ENCODE measurements at places on chromosomes 2 and 18. TPM values are rescaled to one million over a fixed set of nuclear protein-coding genes. Genes with fewer than 3 reads are reported as not detected.

DNA sequence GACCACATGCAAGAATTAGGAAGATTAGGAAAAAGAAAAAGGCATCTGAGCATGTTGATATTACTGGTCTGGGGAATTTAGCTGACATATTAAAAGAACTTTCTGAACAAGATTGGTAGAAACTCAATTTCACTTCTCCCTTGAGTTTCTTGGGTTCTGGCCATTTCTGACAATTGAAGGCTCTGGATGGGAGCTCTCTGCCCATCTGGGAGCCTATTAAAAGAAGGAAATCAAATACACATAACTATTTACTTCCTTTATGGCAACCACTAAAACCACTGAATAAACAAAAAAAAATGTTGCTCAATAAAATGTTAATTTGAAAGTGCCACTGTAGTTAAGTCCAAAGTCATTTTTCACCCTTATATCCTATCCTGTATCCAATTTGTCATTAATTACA, 216.8 kb upstream of the HNMT start:
- H3K36me3 ChIP-seq = no peaks in the 10 kb centered on the region
- H3K27me3 ChIP-seq = no peaks in the 10 kb centered on the region
- no peaks in the 10 kb centered on the region for H3K4me1 ChIP-seq
- no peak overlapping the region for H3K27ac ChIP-seq

GRCh38 chr2:158047156-158047611, 54.5 kb upstream of the UPP2 start:
- DNase-seq = no peak
- H3K4me1 ChIP-seq = peaks cover 5% of the 10 kb centered on the region
- H3K36me3 ChIP-seq = no peaks in the 10 kb centered on the region
- H3K27ac ChIP-seq = no peak overlapping the region

DNA sequence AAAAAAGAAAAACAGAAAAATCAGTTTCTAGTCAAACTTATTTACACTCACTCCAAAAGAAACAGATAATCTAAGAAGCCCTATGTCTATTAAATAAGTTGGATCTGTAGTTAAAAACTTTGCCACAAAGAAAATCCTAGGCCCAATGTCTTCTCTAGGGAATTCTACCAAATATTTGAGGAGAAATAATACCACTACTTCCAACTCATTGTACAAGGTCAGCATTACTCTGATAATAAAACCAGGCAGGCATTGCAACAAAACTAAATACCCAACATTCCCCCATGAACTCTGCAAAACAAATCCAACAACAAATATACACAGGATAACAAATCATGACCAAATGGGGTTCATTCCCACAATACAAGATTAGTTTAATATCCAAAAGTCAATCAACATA, 73.8 kb upstream of the ST8SIA5 start:
- H3K27me3 ChIP-seq = no peaks in the 10 kb centered on the region
- no peaks in the 10 kb centered on the region for H3K4me1 ChIP-seq
- H3K36me3 ChIP-seq = peaks cover 9% of the 10 kb centered on the region
- H3K27ac ChIP-seq = no peak overlapping the region

DNA sequence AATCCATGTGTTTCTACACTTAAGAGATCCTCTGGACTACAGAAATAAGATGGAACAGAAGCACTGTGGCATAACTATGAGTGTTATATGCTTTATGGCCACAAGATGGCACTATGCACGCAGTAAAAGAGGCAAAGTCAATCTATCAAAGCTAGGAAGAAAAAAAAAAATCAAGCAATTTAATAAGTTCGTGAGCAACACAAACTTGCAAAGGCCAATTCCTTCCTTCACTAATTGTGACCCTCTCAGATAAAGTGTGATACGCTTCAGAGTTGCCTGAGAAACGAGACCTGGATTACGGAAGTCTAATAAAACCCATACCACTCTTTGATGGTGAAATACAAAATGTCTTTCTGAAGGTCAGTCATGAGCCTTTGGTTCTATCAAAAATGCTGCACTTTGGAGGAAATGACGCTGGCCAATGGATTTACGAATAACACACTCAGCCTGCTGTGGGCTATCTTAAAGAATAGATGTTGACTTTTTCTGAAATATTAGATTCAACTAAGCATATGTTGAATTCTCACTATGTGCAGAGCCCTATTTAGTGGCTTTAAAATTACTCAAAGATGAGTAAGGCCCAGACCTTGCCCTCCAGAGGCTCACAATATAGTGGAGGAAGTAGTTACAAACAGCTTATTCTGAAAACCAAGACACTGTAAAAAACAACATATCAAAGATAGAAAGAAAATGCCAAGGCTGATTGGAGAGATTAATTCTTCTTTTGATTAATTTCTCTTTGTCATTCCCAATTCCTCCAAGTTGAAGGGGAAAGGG, 35.5 kb upstream of the TTR start:
- DNase-seq = no peak
- no peak overlapping the region for H3K27ac ChIP-seq
- H3K36me3 ChIP-seq = no peaks in the 10 kb centered on the region
- H3K4me1 ChIP-seq = peaks cover 2% of the 10 kb centered on the region
- H3K27me3 ChIP-seq = peaks cover 45% of the 10 kb centered on the region
- no peak overlapping the region for H3K4me3 ChIP-seq

DNA sequence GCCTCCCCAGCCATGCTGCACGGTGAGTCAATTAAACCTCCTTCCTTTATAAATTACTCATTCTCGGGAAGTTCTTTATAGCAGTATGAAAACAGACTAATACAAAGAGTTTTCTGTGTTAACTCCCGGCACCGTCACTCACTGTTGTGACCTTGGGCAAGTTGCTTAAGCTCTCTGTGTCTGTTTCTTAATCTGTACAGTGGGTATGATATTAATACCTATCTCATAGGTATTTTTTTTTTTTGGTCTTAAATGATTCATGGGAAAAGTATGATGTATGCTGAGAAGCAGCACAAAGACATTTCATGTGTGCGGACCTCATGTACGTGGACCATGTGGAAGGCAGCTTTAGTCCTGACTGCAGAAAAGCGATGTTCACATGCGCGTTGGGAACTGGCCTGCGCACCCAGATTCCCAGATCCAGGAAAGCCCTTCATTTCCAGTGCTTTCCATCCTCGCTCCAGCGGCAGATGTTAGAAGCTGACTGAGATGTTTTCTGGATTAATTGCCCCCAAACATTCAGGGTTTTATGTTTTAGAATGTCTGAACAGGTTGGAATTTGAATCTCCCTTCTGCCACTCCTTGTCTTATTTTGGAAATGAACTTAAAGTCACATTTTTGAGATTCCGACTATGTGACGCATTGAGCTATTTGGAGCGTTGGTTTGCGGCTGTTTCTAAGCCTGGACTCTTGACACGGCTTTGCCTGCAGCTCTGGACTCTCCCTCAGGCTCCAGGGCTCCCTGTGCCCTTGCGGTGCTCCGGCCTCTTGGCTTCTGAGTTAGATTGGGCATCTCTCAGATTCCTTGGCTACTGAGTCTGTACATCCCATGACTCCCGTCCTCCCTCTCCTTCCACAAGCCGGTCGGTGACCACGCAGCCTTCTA, 61.4 kb downstream of the SLC4A3 start:
- H3K4me1 ChIP-seq = peaks cover 3% of the 10 kb centered on the region
- H3K27ac ChIP-seq = no peak overlapping the region
- peaks cover 67% of the 10 kb centered on the region for H3K27me3 ChIP-seq
- no peak for DNase-seq

- H3K4me3 ChIP-seq = no peak overlapping the region
- DNase-seq = no peak
- no peaks in the 10 kb centered on the region for H3K36me3 ChIP-seq
- no peaks in the 10 kb centered on the region for H3K27me3 ChIP-seq
- H3K4me1 ChIP-seq = no peaks in the 10 kb centered on the region
Observed at GRCh38 chr2:21821672-21822227, 698.0 kb downstream of the TDRD15 start.

PKP4 gene
- total RNA-seq = 26.6 TPM

- no peak overlapping the region for H3K4me3 ChIP-seq
- DNase-seq = no peak
- no peak overlapping the region for H3K27ac ChIP-seq
- peaks cover 2% of the 10 kb centered on the region for H3K4me1 ChIP-seq
Observed at GRCh38 chr2:240733803-240734495, 42.3 kb downstream of the AQP12A start.

DNA sequence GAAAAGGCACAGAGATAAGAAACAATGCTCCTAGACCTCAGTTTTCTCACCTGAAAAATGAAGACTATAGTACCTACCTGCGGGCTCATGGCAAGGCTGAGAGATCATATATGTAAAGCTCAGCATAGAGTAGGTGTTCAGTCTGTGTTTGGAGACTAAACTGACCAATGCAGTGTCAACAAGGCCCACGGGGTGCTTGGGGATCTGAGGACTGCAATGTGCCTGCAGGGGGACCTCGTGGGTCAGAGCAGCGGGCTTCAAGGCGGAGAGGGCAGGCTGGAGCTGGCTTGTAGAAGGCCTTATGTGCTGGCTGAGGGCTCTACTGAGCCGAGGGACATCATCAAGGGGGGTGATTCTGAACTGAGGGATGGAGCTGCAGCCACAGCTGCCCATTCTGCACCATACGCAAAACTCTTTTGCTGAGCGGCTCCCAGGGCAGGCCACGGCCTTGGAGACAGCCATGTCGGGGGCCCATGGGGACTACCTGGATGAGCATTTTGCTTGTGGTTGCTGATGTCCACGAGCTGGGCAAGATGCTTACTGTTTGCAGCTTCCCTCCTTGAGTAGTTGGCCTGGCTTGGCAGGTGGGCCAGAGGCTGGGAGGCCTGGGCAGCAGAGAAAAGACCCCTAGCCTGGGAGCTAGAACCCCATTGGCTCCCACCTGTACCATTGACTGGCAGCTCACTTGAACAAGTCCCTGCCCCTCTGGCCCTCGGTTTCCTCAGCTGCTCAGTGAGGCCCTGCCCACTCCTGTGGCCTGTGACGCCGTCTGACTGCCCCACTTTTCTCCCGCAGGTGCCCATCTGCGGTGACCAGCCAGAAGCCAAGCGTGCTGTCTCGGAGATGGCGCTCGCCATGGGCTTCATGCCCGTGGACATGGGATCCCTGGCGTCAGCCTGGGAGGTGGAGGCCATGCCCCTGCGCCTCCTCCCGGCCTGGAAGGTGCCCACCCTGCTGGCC, 23.5 kb downstream of the STEAP3 start:
- no peak overlapping the region for H3K27ac ChIP-seq
- no peak overlapping the region for H3K4me3 ChIP-seq
- no peak for DNase-seq
- no peaks in the 10 kb centered on the region for H3K36me3 ChIP-seq

DNA sequence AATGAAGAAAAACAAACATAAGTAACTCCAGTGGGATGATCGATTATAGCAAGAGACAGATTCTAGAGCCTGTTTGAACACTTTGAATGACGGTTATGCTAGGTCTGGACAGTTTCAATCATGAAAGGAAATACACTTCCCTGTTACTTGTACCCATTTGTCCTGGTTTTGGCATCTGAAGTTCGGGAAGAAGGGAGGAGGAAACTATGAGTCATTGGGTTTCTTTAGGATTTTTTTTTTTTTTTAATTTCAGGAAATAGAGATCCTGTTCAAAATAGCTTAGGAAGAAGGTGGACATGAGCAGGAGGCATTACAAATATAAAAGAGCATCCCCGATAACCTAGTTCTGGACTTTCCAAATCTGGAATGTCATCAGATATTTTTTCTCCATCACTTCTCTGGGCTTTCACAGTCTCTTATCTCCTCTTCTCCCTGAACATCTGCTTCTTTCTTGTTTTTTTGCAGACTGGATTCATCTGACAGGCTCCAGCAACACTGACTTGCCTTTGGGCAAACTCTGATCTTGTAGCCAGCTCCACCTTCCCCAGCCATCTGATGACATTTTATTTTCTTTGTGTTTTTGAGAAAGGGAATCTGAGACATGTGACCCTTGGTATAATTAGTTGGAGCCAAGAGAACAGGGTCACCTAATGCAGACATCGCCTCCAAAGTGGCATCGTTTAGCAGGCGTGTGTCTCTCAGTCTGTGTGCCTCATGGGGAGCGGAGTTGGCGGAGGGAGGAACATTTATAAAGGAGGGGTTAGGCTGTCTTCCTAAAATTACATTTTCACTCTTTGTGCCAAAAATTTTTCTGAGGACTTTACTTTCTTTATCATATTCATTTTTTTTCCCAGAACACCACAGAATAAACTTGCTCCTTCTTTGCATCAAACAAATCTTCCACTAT, 195.3 kb upstream of the EPHA4 start:
- H3K27me3 ChIP-seq = peaks cover 13% of the 10 kb centered on the region
- H3K4me3 ChIP-seq = no peak overlapping the region
- H3K4me1 ChIP-seq = no peaks in the 10 kb centered on the region
- no peaks in the 10 kb centered on the region for H3K36me3 ChIP-seq

DNA sequence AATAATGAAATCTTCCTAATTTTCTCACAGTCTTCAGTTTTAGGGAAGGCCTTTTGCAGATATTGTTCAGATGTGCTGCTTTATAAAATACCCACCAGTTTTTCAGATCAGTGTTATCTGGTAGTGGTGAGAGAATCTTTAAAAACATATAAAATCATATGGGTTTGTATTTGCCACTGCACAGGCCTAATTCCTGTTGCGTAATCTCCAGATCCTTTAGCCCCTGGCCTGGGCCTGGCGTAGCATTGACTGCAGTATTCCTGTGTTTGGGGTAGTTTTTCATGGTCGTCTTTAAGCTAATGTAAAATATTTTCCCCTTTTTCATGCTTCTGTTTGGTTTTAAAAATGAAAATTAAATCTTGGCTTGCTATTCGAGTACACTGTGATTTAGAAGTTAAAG, 43.2 kb downstream of the TSHZ1 start:
- H3K36me3 ChIP-seq = no peaks in the 10 kb centered on the region
- DNase-seq = no peak
- H3K4me1 ChIP-seq = peaks cover 23% of the 10 kb centered on the region
- no peak overlapping the region for H3K27ac ChIP-seq
- no peaks in the 10 kb centered on the region for H3K27me3 ChIP-seq

- H3K27me3 ChIP-seq = peaks cover 31% of the 10 kb centered on the region
- H3K36me3 ChIP-seq = no peaks in the 10 kb centered on the region
- DNase-seq = no peak
- H3K27ac ChIP-seq = peak overlapping the region; percentile 59
- peaks cover 11% of the 10 kb centered on the region for H3K4me1 ChIP-seq
- peak overlapping the region; percentile 81 for H3K4me3 ChIP-seq
Observed at GRCh38 chr2:70947556-70948184, 12.0 kb downstream of the ATP6V1B1 start.
